Muscle of leg (tissue), 16 donors: ENCODE measurements at places on chromosomes 13 and 19.

DNA sequence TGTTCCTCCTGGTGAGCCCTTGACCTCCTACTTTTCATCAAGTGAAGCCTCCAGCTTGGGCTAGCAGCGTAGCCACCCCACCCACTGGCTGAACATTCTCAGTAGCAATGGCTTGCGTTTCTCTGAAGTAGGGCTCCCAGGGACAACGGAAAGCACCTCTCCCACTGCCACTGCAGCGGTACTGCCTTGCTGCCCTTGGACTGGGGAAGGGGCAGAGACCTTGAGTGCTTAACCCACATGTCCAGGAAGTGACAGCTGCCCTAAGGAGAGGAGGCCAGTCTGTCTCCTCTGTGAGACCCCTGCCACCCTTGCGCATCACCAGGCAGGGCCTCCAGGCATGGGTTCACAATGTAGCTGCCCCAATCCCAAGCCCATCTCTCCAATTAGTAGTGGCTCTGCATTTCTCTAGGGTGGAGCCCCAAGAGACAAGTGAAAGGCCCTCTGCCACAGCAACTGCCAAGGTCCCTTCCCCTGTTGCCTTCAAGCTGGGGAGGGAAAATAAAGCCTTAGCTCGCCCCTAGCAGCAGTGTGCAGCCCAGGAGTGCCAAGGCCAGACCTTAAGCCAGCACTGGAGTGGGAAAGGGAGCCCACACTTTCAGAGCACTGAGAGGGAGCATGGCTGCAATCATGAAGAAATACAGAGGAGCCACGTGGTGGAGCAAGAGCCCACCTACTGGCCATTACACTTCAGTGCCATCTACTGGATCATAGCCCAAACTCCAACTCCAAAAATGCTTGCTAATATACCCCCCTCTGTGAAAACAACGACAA is 175.9 kb upstream of the TRPC4 start:
- no peak for DNase-seq

DNA sequence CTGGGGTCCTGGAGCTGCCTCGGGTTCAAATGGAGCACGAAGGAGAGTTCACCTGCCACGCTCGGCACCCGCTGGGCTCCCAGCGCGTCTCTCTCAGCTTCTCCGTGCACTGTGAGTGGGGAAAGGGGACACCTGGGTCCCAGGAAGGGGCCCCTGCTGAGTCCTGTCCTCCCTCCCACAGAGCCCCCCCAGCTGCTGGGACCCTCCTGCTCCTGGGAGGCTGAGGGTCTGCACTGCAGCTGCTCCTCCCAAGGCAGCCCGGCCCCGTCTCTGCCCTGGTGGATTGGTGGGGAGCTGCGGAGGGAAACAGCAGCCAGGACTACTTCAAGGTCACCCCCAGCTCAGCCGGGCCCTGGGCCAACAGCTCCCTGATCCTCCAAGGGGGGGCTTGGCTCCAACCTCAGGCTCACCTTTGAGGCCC is 11.0 kb upstream of the SIGLEC11 start:
- DNase-seq = no peak

DNA sequence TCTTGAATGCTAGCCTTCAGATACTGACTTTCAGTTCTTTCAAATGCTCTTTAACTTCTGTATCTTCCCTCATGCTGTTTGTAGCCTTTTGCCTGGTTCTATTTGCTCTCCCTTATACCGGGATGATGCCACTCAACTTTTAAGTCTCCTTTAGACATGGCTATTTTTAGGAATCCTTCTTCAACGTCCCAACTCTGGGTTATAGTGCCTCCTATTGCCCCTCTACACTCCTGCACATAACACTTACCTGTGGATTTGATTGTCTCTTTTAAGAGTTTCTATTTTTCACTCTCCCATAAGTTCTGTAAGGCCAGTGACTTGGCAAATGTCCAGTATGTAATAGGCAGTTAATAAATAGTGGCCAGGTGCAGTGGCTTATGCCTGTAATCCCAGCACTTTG is 343.0 kb downstream of the KLF5 start:
- DNase-seq = no peak

DNA sequence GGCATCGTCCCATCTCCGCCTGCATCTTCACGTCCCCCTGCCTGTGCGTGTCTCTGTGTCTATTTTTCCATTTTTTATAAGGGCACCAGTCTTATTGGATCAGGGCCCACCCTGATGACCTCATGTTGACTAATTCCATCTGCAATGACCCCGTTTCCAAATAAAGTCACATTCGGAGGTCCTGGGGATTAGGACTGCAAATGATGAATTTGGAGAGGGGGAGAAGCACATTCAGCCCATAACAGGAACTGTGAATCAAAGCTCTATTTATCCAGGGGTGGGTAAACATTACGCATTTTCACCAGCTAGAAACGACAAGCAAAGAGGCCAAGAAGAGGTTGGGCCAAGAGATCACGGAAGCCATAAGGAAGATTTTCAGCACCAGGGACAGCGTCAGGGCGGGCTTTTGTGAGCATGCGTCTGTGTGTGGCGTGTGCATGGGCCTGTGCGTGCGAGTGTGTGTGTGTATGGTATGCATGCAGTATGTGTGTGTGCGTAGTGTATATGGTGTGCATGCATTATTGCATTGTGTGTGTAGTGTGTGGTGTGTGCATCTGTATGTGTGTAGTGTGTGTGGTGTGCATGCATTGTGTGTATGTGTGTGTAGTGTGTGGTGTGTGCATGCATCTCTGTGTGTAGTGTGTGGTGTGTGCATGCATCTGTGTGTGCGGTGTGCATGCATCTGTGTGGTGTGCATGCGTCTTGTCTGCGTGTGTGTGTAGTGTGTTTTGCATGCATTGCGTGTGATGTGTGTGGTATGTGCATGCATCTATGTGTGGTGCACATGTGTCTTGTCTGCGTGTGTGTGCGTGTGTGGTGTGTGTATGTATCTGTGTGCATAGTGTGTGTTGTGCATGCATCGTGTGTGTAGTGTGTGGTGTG is 19.6 kb downstream of the CELF5 start:
- peak; percentile 71 for DNase-seq

- peak; percentile 51 for DNase-seq
Observed at GRCh38 chr19:19489804-19490204, 25.5 kb downstream of the TSSK6 start.

DNA sequence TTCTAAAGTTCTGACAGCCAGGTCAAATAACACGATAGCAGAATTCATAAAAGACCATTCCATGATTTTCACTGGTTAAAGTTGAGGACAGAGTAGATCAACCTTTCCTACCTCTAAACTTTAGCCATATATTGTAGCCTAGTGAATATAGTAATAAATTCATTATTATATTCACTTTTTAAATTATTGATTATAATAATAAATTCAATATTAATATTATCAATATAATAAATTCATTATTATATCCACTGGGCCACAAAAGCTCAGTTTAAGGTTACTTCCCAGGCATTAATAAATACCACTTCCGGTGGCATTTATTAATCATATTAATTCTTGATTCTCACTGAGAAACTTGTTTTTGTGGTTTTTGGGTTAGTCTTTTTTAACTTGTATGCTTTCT is 85.7 kb upstream of the GPC6 start:
- no peak for DNase-seq

- peak; percentile 70 for DNase-seq
Observed at GRCh38 chr19:48419158-48419920, 25.9 kb downstream of the GRIN2D start.

- no peak for DNase-seq
Observed at GRCh38 chr19:48520134-48520533, 8.5 kb upstream of the LMTK3 start.

- no peak for DNase-seq
Observed at GRCh38 chr13:73063166-73063565, 4.4 kb downstream of the KLF5 start.

DNA sequence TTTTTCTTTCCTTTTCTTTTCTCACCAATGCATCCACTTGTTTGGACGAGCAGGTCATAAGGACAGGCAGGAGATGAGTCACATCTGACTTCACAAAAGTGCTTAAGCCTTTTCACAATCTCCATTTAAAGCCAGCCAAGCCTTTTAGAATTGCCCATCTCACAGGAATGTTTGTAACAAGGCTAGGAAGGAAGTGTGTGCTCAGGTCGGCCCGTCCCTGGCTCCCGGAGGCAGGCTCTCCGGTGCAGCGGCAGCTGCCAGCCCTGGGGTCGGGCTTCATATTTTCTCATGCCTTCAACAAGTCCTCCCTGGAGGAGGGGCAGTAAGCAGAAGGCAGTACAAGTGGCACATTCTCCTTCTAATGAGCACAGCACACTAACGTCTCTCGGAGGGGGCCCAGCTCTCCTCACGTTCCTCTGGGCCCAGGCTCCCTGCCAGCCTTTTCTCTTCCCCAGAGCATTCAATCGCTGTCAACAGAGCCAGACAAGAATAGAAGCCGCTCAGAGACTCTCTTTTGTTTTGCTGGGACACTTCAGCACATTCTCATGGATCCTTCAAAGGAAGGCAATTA is 180.5 kb downstream of the COL4A1 start:
- peak; percentile 72 for DNase-seq

DNA sequence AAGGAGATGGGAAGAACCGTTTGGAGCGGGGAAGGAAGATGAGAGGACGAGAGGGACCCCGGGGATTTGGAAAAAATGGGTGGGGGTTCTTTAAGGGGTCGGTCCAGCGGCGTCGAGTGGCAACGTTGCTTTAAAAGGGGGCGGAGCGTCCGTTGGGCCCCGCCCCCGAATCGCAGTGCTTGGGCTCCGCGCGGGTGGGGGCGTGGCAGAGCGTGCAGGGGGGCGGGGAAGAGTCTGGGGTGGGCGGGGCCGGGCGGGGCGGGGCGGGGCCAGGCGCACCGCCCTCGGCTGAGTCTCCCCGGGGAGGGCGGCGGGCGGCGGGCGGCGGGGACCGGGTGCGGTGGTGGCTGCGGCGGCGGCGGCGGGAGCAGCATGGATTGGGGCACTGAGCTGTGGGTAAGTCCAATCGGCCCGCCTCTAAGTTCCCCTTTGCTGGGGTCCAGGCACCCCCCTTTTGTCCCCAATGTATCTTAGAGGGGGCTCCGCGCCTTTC is at the start of gene TRIP10:
Gene TRIP10, plus strand, starts transcription at position 291 of the 493 bp plus-strand sequence. Its CDS starts 82 bp downstream, at position 373.
- DNase-seq = peak; percentile 97

- DNase-seq = no peak
Observed at GRCh38 chr19:648305-648704, 8.6 kb downstream of the FGF22 start.

DNA sequence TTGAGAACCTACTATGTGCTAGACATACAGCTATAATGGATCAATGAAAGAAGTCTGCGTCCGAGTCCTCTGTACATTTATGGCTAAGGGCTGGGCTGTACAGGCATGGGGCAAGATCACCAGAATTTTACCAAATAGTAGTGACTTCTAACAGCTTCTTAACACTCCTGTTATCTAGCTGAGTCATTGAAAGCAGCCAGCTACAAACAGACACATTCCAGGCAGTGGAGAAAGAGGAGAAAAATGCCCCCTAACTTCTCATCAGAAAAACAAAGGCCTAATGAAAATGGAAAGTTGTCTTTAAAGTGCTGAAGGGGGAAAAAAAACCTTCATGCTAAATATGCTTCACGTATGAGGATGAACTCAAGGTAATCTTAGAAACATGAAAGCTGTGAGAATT is 14.3 kb upstream of the ZNF667 start:
- DNase-seq = no peak

- DNase-seq = peak; percentile 30
Observed at GRCh38 chr19:4472174-4472974, at the start of gene HDGFL2. Gene HDGFL2, plus strand, starts transcription at chr19:4472297. Its CDS starts 54 bp downstream, at chr19:4472351.

GRCh38 chr19:10292206-10292788 is 2.5 kb downstream of the ICAM5 start:
- peak; percentile 42 for DNase-seq

- no peak for DNase-seq
Observed at GRCh38 chr13:42876270-42876714, 94.9 kb downstream of the FAM216B start.

DNA sequence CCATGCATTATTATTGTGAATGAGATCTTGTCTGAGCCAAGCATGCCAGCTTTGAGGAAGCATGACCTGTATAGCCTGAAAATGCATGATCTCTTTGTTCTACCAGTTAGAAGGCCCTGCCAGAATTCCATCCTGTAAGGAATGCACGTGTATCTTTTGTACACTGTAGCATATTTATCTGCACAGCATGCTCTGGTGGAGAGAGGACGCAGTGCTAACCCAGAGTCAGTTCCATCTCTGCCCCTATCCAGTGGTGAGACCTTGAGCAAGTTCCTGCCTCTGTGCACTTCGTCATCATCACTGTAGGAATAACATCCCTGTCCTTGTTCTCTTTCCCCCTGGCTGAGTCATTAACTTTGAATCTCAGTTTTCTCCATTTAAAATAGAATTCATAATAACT is 233.8 kb downstream of the SLC7A1 start:
- no peak for DNase-seq

GRCh38 chr13:23687614-23688013 is 117.4 kb downstream of the TNFRSF19 start:
- DNase-seq = no peak

DNA sequence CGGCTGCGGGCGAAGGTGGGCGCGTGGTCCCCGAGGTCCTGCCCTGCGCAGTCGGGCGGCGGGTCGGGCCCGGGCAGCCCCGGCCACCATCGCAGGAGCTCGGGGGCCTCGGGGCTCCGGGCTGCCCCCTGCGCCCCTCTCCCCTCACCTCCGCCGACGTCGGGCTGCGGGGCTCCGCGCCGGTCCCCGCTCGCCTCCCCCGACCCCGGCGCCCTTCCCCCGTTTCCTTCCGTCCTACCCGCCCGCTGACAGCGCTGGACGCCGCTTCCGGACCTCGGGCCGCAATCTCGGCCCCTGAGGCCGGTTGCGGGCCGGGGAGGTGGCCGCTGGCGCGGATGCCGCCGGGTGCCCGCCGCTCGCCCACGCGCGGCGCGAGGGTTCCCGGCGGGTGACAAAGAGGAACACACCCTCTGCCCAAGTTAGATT is 720 bp downstream of the FARP1 start:
- peak; percentile 51 for DNase-seq

GRCh38 chr13:38418286-38418685 is 68.6 kb downstream of the UFM1 start:
- no peak for DNase-seq

DNA sequence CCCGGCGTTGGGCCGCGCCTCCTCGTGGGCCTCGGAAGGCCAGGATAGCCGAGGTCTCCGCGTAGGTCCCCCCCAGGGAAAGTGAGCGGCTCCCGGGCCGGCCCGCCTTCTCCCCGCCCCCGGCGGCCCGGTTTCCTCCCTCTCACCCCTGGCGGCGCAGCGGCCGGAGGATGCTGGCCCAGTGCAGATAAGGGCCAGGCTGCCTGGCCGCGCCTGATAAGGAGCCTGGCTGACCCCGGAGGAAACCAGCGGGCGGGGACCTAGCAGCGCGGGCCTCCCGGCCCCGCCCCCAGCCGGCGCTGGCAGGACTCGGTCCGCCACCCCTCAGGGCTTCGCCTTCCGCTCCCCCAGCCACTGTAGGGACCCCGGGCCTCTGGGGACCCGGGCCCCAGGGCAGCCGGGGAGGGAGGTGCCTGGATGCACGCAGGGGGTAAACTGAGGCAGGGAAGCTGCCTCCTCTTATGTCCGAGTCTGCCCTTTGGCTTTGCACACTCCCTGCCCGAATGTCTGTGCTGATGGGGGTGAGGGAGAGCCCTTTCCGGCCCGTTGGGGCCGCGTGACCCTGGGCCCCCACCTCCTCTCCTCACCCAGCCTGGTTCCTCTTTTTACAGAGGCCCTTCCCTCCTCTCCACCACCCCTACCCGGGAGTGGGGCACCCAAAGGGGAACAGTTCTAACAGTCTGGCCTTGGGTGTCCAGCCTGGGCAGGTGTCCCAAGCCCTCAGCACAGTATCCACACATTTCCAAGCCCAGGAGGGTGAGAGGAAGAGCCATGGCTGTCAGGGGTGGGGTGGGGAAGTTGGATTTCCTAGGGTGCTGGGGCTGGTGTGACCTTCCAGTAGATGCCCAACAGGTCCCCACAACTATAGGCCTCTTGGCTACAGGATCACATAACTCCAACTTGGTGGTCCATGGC is at the start of gene LYL1:
Gene LYL1, minus strand, starts transcription at position 193 of the 915 bp plus-strand sequence. CDS start 1,687 bp downstream, outside the sequence.
- DNase-seq = peak; percentile 81
